ENCODE measurements at places on chromosomes 5 and 9.

GRCh38 chr5:158209219-158209908 is 350.4 kb upstream of the CLINT1 start:
- no peak for DNase-seq

DNA sequence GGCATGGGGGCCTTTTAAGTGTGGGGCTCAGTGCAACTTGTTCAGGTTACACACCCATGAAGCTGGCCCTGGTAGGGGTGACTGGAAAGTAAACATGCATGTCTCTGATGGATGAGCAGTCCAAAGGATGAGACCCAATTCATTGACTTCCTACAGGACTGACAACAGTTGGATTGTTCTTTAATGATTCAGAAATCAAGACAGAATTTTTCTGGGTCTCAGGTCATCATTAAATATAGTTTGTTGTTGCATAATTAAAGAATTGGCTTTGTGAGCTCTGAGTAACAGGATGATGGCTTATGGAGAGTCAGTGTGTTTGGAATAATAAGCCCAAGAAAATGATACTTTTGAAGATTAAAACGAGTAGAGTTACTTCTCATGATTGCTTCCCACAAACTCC is 604.2 kb upstream of the CLINT1 start:
- no peak for DNase-seq

GRCh38 chr9:24817756-24818155 is 272.1 kb upstream of the IZUMO3 start:
- no peak for DNase-seq

- DNase-seq: no peak
Observed at GRCh38 chr5:15487228-15487627, 12.8 kb upstream of the FBXL7 start.

DNA sequence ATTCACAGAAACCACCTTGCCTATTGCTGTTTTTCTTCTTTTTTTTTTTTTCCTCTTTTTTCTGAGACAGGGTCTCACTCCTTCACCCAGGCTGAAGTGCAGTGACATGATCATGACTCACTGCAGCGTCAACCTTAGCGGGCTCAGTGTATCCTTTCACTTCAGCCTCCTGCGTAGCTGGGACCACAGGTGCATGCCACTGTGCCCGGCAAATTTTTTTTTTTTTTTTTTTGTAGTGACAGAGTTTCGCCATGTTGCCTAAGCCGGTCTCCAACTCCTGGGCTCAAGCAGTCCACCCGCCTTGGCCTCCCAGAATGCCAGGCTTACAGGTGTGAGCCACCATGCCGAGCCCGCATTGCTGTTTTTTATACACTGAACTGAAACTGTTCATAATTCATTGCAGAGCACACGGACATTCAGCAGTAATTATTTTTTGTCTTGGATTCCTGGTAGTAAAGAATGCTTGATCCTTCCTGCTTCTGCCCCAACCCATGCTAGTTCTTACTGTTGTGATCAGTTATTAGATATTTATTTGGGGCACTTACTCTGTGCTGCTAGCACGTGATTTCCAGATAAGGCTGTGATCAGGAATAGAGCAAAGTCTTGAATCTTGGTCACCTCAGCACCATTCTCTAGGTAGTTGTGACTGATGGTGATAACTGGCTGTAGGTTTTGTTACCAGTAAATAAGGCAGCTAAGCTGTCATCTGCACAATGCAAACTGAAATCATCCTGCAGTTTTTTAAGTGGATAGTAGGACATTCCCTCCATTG is 14.0 kb downstream of the MAP3K1 start:
- DNase-seq: no peak

DNA sequence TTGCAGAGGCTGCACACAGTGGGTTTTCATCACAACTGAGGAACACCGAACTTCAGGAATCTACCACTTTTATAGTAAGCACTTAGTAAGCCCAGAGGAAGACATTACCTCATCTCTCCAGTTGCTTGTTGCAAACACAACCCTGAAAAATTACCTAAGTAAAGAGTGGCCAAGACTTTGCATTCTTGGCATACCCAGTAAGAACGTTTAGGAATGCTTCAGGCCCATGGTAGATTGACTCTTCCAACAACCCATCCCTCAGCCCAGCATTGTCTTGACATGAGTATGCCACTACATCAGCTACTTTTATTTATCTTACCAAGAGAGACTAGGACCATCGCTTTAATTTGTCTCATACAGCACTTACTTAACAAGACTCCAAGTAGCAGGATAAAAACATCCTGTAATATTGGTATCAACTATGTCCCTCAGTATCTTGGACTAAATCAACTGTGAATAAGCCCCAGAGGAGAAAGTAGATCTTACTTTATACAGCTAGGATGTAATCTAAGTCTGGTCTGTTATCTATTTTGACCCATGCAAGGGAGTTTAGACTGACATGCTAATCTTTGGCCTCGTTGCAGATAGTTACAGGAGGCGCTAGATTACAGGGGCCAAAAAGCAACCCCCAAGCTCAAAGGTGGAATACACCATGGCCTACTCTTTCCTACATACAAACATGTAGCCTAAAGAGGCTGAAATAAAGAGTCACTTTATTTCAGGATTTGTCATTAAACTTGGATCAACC is 114.9 kb downstream of the INVS start:
- no peak for DNase-seq

GRCh38 chr5:6557807-6558575 is 74.9 kb downstream of the NSUN2 start:
- no peak for DNase-seq

DNA sequence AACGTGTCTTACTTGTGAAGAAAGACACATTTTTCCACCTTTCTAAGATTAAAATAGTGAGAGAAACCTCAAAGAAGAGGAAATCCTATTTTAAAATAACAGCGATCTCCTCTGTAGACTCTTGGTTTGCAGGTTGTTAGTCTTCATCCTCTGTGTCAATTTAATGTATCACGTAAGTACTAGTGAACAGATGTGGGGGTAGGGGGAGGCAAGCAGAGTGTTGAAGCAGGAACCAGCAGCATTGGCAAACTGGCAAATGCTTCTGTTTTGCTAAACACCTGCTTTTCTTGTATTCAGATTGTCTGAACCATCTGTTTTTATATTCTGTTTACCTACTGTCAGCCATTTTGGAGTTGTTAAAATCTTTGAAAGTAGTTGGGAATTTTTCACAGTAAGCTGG is 159.3 kb upstream of the TLX3 start:
- DNase-seq: no peak

DNA sequence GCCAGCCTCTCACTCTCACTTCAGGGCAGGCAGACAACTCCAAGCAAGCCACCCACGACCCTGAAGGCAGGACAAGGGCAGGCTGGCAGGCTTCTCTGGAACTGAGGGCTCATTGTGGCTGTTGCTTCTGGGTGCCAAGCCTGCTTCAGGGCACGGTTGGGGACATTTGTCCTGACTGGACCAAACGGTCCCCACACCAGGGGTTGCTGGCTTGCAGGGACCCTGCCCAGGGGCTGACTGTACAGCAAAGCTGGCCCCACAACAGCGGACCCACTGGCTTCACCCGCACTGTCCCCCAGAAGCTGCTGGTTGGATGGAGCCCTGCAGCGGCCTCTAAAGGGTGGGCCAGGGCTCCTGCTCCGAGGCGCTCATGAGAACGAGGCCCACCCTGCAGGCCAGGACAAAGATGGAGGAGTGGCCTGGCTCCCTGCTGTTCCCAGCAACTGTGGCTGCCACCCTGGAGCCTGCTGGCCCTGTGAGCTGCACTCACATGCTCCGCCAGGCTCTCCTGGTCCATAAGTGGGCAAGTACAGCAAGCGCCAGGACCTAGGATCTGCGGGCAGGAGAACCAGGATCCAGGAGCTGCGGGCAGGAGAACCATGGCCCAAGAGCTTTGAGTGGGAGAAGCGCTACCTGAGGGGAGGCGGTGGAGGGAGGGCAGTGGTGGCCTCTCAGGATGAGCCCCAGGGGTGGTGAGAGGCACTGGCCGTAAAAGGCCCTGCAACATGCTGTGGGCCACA is 34.4 kb upstream of the NSMF start:
- DNase-seq: no peak

DNA sequence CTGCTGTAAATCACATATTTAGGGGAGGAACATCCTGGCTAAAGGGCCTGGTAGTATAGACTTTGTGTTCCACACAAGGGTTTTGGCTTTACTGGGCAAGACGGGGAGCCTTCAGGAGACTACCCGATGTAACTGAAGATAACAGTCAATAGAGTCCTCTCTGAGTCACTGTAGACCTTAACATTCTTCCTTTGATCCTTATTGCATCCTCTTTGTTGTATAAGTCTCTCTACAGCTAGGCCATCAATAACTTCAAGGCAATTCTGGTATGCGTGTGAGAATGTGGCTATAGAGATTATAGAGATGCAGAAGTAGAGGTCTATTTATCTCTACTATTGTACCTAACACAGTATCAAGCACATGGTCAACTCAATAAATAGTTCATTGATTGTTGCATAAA is 67.3 kb upstream of the STK32A start:
- no peak for DNase-seq

DNA sequence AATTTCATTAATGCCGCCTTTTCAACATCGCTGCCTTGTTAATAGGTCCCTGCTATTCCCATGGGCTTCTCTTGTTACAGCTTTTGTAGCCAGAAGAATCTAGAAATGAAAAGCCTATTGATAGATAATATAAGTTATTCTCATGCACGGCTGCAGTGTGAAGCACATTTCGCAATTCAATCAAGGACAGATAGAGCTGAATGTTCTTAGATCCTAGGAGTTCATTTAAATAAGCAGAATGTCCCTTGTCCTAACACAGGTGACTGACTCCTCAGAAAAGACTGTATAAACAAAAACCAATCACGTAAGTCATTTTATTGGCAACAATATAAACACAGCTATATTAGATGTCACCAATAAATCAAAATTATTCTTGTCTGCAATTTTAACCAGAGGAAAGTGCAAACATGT is 9.4 kb downstream of the GLIS3 start:
- no peak for DNase-seq

- no peak for DNase-seq
Observed at GRCh38 chr5:119945691-119946090, 316.3 kb downstream of the FAM170A start.

DNA sequence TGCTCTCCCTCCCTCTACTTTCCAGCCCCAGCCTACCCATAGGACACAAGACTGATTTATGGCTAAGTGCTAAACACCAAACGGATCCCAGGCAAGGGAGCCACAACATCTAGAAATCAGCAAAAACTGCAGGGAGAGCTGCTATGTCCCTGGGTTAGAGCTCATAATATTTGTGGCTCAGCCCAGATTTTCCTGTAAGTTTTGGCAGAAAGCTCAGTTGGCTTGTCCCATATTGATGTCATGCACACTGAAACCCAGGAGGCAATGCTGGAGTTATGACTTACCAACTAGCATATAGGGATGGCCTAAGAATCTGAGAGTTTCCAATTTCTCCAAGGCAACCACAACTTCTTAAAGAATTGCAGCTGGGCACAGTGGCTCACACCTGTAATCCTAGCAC is 44.7 kb upstream of the MYOT start:
- DNase-seq: no peak

GRCh38 chr5:113181409-113181808 is 204.8 kb downstream of the DCP2 start:
- DNase-seq: no peak

DNA sequence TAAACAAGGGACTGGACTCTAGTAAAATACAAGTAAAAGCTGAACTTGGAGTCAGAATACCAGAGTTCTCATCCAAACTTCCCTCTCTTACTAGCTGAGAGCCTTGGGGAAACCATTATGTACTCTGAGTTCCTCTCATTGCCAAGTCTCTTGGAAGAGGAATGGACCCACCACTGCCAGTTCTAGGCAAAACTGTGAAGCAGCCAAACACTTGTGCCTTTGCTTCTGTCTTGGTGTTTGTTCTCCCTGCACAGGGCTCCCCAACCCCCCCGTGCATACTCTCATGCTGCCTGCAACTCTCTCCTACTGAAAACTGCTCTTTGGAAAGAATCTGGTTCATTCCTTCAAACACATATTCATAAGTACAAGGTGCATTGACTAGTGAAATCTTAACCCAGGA is 102.6 kb downstream of the PDZD2 start:
- DNase-seq: no peak

- no peak for DNase-seq
Observed at GRCh38 chr9:2120926-2121689, 106.0 kb downstream of the SMARCA2 start.

- no peak for DNase-seq
Observed at GRCh38 chr5:122296871-122297270, 15.2 kb upstream of the SNCAIP start.

Data from NCI-H748 treated with DMSO at 0.1 percent for 48 hours (cell line).